ENCODE measurements at places on chromosomes 13 and 19. TPM values are rescaled to one million over a fixed set of nuclear protein-coding genes. Genes with fewer than 3 reads are reported as not detected.

The NRTN gene
- 1.6 TPM for total RNA-seq

- no peak for DNase-seq
Measured at GRCh38 chr13:82458169-82458568, 1424.1 kb downstream of the SLITRK1 start.

The C13orf42 gene
- total RNA-seq: 0.16 TPM

GRCh38 chr19:11577451-11578257, at the start of gene ACP5:
TSS of gene ACP5 (minus strand) at chr19:11577645. CDS start at chr19:11577317, 328 bp downstream.
- DNase-seq: peak; percentile 68

GRCh38 chr19:14012378-14012915, 6.3 kb upstream of the RFX1 start:
- DNase-seq: no peak

DNA sequence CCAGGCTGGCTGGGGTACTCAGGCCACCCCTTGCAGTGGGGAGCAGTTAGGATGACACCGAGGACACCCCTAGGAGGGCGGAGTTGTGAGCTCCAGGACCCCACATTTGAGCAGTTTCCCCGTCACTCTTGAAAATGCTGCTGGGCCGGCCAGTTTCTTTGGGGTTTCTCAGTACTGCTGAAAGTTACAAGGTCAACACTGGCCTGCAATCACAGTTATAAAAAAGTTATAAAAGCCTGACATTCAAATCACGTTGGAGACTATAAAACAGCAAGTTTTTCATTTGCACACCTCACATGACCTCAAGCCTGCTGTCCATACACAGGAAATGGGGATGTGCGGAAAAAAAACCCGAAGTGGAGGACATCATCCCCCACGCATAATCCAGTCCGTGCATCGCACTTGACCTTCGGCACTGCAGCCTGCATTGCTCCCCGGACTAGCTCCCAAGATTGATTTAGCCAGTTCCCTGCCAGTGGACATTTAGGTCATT, 27.0 kb downstream of the DNM2 start:
- DNase-seq: no peak

GRCh38 chr13:113566227-113566561, 18.4 kb upstream of the TFDP1 start:
- DNase-seq: no peak

The GGACT gene
- 4.3 TPM for total RNA-seq

GRCh38 chr19:6778386-6778785, 5.9 kb downstream of the VAV1 start:
- DNase-seq: no peak

- no peak for DNase-seq
Measured at GRCh38 chr13:44058624-44059215, 179.0 kb downstream of the LACC1 start.

The RASGRP4 gene
- total RNA-seq: 23.8 TPM

- no peak for DNase-seq
Measured at GRCh38 chr13:23639674-23640073, 69.5 kb downstream of the TNFRSF19 start.

DNA sequence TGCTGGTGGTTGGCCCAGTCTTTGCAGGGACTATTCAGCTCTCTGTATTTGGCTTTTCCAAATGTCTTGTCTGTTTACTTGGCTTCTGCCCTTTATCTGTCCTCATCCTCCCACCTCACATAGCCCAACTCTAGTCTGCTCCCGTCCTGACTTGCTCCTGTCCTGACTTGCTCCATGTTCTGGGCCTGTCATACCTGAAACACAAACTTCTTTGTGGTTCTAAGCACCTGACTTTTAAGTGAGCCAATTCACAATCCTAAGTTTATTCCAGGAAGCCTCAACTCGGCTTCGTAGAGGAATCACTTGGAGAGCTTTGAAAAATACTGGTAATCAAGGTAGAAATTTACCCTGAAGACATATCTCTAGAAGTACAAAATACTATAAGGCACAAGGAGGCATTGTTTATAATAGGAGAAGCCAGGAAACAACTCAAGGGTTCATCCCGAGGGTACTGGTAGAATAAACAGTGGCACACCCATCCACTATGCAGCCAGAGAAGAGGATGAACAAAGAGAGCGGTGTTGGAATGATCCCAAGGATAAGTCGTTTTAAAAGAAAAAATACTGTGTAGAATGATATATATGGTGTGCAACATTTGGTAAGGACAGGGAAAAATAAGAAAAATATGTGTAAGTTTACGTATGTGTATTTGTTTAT, 284.5 kb downstream of the FGF14 start:
- DNase-seq: no peak

- no peak for DNase-seq
Measured at GRCh38 chr19:15251010-15251748, 18.9 kb upstream of the EPHX3 start.

GRCh38 chr13:106003651-106004050, 531.8 kb downstream of the EFNB2 start:
- no peak for DNase-seq

The MBD3L2 gene
- not detected for total RNA-seq

DNA sequence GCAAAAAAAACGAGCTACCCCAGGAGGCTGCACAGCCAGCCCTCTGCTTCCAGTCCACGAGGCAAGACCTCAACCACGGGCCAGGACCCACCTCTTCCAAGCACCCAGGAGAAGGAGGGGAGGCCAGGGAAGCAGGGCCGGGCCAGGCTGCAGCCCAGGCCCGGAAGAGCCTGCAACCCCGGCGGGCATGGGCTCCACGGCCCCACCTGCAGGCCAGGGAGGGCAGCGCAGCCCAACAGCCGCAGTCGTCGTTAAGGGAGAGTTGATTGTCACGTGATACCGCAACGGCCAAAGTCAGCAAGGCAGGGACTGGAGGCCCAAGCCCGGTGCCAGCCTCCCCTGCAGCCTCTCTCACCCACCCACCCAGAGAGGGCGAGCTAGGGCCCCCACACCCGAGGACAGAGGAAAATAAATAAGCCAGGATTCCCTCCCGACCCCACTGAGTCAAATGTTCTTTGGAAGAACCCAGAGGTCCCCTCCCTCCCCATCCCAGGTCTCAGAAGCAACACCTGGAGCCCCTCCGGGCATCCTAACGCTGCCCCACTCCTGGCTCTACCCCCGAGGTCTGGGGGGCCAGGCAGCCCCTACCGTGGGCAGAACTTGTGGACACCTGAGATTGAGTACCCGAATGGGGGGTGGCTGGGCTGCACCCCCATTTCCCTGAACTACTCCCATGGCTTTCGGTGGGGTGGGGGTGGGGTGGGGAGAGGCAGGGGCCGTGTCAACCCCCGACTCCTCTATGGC, 5.2 kb upstream of the REXO1 start:
- DNase-seq: peak; percentile 67

The MLNR gene
- not detected for total RNA-seq

GRCh38 chr19:22422211-22422610, at the start of gene ZNF98:
TSS of gene ZNF98 (minus strand) at chr19:22422346. CDS start at chr19:22422224, 122 bp downstream.
- DNase-seq: no peak

The IGFL1 gene
- not detected for total RNA-seq

DNA sequence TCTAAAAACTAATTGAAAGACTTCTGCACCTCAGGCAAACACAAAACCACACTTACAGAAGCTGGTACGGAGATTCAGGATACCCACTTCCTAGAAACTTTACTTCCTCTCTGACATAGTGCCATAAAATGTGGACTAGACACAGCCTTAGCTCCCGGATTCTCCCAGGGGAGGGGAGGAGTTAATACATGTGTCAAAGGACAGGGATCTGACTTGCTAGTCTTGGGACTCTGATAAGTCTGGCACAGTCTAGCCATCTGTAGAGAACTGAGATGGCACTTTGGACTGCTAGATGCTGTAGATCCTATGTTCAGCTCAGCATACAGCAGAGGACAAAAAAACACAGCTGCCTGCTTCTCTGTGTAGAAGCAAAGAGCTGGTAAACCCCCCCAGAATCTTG, 769.8 kb upstream of the MIR17HG start:
- no peak for DNase-seq

DNA sequence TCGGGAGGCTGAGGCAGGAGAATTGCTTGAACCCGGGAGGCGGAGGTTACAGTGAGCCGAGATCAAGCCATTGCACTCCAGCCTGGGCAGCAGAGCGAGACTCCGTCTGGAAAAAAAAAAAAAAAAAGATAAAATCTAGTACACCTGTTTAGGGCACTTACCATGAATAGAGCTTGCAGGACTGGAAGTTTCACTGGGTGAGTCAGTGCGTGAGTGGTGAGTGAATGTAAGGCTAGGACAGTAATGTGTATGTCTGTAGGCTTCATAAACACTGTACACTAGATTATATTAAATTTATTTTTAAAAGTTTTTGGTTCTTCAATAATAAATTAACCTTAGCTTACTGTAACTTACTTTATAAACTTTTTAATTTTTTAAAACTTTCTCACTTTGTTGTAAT, 22.9 kb downstream of the PPP5C start:
- no peak for DNase-seq

DNA sequence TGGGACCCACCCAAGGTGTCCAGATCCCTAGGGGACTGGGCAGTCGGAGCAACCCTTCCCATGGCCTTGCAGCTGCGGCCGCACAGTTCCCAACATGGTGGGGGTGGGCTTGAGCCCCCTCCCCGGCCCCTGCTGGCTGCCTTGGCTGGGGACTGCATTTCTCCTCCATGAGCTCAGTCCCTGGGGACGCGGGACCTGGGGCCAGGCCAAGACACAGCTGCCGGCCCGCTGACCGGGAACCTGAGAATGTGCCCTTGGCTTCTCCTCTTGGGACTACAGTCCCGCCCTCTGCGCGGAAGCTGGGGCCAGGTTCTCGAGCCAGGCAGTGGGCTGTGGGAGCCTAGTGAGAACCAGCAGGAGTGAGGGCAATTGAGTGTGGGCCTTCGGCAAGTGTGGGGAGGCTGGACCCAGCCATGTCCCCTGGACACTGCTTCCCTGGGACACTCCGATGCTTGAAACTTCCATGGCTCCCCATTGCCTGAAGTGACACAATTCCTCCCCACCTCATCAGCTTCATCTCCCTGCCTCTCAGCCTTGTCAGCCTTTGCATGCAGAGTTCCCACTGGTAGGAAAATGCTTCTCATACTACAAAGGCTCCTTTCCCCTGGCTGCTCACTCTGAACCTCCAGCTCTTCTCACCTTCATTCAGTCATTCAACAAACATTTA, 13.1 kb upstream of the NOTCH3 start:
- no peak for DNase-seq

GRCh38 chr13:46716821-46717220, 80.1 kb downstream of the ESD start:
- DNase-seq: no peak
